Dorsolateral prefrontal cortex (tissue), 122 donors: ENCODE measurements at places on chromosomes 11 and 22.

- DNase-seq = no peak
Observed at GRCh38 chr11:100883830-100884229, 196.7 kb downstream of the ARHGAP42 start.

- DNase-seq = no peak
Observed at GRCh38 chr11:2919837-2920236, 9.4 kb downstream of the PHLDA2 start.

GRCh38 chr22:50488006-50488677 is 1.5 kb downstream of the MIOX start:
- DNase-seq = no peak

DNA sequence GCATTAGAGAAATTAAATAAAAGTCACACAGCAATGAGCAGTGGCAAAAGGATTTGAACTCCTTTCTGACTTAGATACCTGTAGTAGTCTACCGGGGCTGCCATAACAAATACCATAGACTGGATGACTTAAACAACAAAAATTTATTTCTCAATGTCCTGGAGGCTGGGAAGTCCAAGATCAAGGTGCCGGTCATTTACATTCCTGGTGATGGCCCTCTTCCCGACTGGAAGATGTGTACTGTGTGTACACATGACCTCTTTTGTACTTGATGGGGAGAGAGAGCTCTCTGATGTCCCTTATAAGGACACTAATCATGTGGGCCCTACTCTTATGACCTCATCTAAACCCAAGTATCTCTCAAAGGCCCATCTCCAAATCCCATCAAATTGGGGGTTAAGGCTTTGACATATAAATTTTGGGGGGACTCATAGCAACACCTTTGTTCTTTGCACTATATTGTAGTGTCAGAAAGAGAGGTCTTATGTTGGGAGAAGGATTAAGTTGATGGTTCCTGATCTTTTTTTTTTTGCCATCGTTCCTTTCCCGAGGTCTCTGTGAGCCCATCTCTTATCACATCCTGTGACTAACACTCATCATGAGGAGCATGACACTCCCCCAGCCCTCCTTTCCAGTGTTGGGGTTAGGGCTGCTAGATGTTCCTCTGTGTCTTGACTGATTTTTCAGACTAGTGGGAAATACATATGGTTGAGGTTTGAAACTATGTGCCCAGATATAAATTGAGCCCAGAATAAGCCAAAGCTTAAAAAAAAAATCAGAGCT is 104.3 kb downstream of the TRAF6 start:
- DNase-seq = no peak

DNA sequence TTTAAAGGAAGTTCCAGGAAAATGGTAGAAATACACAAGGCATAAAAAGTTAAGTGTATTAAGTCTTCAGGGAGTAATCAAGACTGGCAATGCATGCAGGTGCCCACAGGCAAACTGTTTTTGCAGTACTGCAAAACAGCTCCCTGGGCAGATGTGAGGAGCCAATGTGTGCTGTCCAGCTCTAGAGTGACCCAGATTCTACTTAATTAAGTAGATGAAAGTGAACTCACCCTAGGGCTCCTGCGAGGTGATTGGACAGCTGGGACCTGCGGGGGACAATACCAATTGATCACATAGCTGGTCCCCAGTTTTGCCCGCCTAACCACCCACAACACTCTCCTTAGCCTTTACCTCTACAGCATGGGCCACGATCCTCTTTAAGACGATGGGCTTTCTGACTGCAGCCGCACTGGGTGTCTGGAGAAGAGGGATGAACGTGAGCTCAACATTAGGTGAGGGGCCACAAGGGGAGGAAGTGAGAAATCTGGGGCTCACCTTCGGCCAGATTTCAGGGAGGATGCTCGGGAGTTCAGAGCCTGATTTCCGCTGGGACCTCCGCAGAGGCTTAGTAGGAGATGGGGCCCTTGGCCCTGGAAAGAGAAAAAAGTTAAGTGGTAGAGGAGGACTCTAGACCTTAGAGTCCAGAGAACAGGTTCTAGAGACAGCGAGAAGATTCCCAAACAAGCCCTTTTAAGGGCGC is 556 bp downstream of the CDCA5 start:
- no peak for DNase-seq

GRCh38 chr11:63834535-63835157 is 4.3 kb upstream of the MARK2 start:
- DNase-seq = no peak

GRCh38 chr11:10041748-10042446 is 252.1 kb downstream of the SBF2 start:
- DNase-seq = no peak

GRCh38 chr11:128544471-128545051 is 42.8 kb downstream of the ETS1 start:
- DNase-seq = no peak

GRCh38 chr11:41716862-41717261 is 257.4 kb upstream of the LRRC4C start:
- no peak for DNase-seq

- DNase-seq = no peak
Observed at GRCh38 chr11:8055836-8056526, 25.0 kb upstream of the TUB start.

- no peak for DNase-seq
Observed at GRCh38 chr11:108148556-108148955, 27.2 kb downstream of the ACAT1 start.

GRCh38 chr11:45354976-45355705 is 69.0 kb upstream of the SYT13 start:
- DNase-seq = peak; percentile 79

DNA sequence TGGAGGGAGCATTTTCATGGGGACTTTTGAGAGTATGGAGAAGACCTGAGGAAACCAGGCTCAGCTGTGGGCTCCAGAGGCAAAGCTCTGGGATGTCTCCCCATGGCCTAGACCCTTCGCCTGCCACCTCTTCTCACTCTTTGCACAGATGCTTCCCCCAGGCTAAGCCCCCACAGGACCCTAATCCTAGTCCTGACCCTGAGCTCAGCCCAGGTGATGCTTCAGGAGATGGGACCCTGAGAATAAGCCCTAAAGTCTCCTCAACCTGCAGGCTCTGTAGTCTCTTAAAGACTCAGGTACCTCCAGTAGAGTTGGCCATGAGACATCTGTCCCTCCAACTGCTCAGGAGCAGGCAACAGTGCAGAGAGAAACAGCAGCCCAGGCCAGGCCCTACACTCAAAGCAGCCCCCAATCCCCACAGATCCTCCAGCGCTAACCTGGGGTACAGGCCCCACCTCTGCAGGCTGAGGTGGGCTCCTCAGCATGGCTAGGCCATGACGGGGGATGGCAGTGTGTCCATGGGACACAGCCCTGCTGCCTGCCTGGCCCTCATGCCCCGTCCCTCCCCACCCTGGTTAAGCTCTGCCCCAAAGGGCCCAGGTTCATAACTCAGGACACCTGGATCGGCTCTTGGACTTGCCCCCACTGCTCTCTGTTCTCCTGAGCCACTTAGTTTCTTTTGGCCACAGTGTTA is 39.4 kb downstream of the GGTLC2 start:
- DNase-seq = no peak

DNA sequence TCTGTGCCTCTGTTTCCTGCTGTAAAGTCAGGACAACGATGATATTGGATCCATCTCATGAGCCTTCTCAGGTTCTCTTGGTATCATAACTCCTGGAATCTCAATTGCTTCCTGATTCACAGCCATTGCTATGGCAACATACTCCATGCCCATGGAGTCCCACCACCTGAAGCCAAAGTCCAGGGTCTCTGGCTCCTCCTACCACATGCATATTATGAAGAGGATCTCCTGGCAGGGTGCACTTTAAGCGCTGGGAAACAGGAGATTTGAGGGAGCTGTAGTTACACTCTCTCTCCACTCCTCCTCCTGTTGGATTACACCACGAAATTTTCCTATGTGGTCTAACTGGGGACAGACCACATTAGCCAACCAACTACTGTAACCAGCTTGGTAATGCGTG is 130.9 kb upstream of the SEZ6L start:
- no peak for DNase-seq

DNA sequence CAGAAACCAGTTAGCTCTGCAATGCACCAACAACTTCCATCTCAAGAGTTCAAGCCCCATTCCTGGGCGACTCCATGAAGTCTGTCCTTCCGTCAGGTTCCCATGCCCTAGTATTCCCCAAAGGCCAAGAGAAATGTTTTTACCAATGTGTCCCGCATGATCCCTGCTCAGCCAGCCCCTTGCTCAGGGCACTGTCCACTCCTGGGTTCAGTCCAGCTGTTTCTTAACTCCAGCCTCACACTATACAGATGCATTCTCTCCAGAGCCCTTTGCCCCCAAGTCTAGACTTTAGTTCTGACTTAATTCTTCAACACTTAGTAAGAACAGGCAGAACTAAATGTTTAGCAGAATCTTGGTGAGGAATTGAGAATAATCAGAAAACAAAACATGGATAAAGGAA is 497.5 kb downstream of the SOX6 start:
- no peak for DNase-seq

- DNase-seq = no peak
Observed at GRCh38 chr11:64692764-64693331, 30.1 kb downstream of the NRXN2 start.

DNA sequence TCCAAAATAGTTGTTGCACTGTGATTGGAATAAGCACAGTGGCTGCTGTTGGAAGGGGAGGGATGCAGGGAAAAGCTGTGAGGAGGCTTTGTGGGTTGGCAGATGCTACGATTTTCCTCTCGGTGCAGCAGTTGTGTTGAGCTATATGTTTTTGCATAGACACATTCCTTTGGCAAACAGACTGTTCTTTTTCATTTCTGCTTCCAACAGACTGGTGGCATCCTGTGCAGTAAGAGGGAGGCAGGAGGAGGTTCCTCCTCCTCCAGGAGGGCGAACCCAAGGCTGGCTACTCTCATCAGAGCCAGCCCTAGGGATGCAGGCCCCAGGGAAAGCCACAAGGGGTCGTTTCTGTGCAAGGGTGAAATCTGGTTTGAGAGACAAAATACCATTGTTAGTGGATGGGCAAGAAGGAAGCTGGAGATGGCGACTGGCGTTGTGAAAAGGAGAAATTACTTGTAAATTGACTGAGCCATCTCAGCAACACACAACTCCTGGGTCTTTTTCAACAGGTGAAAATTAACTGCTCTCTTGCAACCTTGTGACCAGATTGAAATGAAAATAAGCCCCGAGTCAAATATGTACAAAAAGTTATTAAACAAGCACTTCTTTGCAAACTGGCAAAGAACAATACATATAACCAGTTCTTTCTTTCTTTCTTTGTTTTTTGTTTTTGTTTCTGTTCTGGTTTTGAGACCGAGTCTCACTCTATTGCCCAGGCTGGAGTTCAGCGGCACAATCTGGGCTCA is 26.5 kb upstream of the UBASH3B start:
- DNase-seq = peak; percentile 79

- DNase-seq = no peak
Observed at GRCh38 chr11:32033491-32033890, 57.4 kb upstream of the RCN1 start.

- no peak for DNase-seq
Observed at GRCh38 chr11:30451626-30452025, 128.7 kb downstream of the ARL14EP start.

- no peak for DNase-seq
Observed at GRCh38 chr11:118074785-118075184, 2.1 kb upstream of the TMPRSS4 start.

DNA sequence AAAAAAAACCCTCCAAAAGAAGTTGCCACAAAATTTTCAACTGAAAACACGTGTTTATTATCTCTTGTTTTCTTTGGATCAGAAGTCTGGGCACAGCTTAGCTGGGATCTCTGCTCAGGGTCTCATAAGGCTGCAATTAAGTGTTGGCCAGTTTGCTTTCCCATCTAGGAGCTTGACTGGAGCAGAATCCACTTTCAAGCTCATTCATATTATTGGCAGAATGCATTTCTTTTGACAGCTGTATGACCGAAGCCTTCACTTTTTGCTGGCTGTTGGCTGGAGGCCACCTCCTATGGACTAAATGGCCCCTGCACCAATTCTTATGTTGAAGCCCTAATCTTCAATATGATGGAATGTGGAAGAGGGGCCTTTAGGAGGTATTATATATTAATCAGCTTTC is 139.6 kb downstream of the DDX10 start:
- no peak for DNase-seq

- no peak for DNase-seq
Observed at GRCh38 chr11:33651990-33652389, 48.6 kb downstream of the C11orf91 start.

DNA sequence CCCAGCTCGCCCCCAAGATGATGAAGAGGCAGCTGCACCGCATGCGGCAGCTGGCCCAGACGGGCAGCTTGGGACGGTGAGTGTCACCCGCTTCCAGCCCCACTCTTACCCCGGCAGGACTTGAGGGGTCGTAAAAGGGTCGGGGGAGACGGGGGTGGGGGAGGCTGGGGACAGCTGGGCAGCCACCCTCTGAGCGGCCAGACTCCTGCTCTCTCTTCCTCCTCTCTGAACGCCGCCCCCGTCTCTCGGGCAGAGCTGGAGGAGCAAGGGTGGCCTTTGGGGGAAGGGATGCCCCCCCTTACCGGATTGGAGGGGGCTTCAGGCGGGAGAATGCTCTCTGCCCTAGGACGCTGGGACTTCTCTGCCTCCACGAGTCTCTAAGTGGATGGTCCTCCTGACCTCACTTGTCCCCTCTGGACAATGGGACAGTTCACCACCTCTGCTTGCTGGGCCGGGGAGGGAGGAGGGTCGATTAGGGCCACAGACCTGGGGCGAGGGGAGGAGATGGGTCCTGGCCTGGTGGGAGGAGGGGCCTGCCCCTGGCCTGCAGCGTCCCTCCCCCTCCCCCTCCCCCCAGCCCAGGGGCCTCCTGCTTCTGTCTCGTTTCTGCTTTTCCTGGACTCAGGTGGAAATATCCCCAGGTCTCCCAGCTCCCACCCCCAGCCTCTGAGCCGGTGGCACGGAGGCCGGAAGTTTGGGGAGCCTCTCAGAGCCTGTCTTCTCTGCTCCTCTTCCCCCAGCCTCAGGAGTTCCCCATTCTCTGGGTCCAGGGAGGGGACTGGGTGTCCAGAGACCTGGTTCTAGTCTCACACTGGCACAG is 512 bp downstream of the SH3BP1 start:
- no peak for DNase-seq

DNA sequence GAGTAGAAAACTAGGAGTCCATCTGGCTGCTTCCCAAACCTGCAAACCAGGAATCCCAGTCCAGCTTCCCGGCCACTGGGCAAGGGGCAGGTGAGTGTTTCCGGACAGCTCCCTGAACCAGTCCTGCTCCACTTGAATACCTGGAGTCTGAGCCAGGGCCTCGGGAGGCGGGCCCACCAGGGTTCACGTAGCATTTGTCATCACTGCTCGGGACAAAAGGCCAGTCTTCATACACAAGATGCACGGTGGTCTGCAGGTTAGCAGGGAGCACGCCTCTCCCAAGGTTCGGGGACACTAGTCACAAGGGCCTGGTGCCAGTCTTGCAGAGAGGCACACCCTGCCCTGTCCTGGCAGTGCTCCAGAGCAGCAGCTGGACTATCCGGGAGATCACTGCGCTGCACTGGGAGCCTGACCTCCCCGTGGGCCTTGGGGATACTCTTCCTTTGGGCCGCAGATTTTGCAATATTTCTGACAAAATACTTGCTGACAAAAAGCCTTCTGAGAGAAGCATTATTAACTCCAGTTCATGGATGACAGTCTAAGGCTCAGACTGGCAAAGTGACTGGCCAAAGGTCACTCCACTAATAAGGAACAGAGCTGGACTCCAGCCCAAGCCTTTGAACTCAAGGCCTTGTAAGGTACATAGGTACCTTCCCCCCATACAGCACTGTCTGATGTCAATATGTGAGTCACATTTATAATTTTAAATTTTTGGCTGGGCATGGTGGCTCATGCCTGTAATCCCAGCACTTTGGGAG is 25.1 kb downstream of the CD6 start:
- DNase-seq = no peak
